ENCODE measurements at places on chromosomes 16 and 17.

DNA sequence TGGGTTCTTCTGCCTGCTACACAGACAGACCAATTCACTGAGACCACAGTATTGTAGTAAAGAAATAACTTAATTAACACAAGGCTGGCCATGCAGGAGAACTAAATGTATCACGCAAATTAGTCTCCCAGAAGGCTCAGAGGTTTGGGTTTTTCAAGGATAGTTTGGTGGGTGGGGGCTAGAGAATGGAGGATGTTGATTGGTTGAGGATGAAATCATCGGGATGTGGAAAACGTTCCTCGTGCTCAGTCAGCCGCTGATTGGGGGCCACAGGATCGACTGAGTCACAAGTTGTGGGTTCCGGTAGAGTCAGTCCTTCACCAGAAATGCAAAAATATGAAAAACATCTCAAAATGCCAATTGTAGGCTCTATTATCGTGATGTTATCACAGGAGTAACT lies 18.7 kb downstream of the RHOT1 start:
- no peak for DNase-seq

GRCh38 chr16:86524029-86524428 lies 13.7 kb downstream of the FOXF1 start:
- DNase-seq = no peak

DNA sequence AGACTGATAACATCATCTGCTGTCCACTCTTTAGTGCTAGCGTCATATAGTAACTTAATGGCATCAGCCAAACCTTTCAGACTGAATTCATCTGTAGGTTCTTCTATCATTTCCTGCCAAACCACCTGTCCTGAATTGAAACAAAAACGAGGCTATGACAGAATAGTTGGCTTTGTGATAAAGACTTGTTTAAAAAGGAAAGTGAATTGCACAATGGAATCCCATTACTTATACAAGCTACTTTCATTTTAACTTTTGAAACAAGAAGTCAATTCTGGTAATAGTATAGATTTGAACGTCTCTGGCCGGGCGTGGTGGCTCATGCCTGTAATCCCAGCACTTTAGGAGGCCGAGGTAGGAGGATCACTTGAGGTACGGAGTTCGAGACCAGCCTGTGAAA lies 18.2 kb downstream of the LASP1NB start:
- DNase-seq = no peak

DNA sequence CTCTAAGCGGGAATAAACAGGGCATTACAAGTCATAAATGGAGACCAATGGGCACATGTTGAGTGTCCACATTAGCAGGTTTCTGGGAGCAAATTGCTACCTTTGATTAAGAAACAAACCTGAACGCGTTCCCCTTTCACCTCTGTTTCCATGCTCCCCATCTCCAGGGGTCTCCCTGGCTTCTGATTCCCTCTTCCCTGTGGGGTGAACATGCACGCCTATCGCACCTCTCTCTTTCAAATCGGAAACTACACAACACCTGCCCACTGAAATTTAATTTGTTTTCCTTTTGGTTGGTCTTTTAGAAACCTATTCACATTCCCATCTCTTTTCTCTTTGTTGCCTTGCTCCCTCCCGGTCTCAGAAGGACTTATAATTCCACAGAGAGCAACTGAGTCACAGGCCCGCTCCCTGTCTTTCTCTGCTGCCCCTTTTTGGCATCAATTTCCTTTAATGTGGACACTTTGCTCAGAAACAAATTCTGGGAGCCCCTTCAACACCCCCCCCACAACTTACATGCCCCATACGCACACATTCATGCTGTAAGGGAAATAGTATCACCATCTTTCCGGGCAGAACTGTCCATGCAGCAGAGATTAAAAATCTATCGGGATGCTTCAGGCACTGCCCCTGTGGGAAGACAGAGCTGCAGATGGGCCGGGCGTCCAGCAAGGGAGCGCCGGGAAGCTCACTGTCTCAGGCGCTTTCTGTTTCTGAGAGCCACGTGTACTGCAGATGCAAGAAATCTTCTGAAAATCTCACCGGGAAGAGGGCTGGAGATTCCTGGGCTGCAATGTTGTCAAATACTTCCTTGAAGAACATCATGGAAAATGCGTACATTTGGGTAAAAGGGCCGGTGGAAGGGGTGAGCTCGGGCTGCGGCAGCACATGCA lies 7.2 kb upstream of the FOXF1 start:
- no peak for DNase-seq

- no peak for DNase-seq
Observed at GRCh38 chr17:50845240-50846147, 10.1 kb downstream of the WFIKKN2 start.

- DNase-seq = no peak
Observed at GRCh38 chr17:67479148-67479547, 102.1 kb downstream of the PITPNC1 start.

GRCh38 chr16:73289232-73289631 lies 241.3 kb upstream of the ZFHX3 start:
- no peak for DNase-seq

DNA sequence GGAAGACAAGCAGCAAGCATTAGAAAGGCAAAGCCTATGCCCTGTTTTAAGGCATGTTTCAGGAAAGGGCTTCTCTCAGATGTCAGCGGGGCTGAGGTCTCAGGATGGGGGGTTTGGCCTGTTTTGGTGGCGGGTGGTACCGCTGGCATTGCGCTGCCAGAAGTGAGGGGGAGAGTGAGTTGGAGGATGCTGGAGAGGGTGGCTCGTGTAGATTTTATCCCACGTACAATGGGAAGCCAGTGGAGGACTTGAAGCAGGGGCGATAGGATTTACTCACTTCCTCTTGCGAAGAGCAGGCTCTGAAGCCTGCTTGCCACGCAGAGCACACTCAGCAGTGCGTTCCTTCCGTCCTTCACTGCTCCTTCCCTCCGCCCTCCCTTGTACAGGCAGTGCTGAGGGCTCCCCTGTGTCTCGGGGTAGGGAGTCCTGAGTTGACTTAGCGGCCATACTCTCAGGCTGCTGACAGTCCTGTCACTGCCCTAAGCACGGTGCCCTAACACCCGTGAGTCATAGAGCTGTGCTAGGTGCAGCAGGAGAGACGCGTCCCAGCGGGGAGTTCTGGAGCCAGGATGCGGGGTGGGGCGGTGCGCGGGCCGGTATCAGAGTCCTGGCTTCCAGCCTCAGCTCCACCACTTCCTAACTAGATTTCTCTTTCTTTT lies 113.1 kb downstream of the SNX29 start:
- DNase-seq = no peak

DNA sequence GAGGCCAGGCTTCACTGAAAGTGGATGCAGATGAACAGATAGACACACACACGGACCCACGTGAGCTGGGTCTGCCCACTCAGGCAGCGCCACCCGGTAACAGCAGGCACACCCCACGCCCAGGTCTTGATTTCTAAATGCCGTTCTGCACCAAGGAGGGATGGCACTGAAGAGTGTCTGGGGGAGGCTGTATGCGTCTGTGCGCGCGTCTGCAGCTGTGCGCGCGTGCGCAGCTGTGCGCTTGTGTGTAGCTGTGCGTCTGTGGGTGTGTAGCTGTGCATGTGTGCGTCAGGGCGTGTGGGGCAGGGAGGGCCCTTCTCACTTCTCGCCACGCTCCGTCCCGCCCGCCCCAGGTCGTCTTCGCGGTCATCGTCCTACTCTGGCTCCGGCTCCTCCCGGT lies 15.5 kb upstream of the IL17C start:
- DNase-seq = no peak

- DNase-seq = no peak
Observed at GRCh38 chr17:17492085-17492484, 4.1 kb downstream of the RASD1 start.

DNA sequence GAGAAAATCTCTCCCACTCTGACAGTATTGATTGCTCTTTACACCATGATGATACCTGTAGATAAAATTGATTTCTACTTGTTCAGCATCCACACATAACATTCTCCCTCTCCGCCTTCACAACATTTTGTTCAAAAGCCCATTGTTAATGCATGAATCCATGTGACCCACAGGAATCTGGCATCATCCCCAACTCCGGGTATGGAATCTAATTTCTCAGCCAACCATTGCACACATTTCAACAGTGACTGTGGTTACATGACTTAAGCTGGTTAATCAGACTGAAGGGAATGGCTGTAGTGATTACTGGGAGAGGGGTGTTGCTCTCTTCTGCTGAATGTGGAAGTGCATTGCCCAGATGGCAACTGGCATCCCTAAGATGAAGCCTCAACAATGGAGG lies 161.4 kb upstream of the C16orf82 start:
- no peak for DNase-seq

DNA sequence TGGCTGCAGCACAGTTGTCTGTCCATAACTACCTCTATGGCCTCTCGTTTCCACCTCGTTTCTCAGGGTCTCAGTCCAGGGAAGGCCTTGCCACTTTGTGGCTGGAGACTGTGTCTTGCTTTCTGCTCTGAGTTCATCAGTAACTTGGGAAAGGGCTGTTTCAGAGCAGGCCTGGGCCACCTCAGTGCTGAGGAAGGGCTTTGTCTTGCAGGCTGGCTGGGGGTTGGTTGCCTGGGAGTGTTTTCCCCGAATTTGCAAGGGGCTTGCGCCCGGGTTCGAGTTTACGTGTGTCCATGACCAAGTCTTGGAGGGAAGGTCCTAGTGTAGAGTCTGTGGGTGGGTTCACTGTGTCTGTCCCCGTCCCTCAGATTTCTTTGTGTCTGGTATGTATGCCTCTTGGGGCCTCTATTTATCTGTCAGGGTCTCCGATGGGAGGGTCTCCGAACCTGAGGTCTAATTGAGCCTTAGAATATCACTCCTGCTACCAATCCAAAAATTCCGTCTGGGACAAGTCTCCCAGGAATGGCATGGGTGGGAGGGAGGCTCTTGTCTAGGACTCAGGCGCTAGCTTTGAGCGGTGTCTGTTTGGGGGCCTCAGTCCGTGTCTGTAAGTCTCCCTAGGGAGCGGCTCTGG lies 594 bp upstream of the TGFB1I1 start:
- no peak for DNase-seq

DNA sequence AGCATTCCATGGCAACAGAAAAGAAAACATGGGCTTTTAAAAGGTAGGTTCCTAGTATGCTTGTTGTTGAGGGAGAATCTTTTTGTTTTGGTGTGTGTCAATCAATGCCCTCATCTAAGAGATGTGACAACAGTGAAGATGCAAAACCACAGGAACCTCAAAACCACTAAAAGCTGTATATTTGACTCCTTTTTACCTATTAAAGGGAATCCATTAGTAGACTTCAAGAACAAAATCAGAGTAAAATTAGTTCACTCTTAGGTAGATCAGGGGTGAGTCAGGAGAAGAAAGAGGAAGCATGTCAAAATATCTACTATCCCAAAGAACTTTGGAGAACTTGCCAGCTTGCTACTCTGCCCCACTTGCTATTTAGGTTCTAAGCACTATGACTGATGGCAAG lies 89.1 kb downstream of the CDK5R1 start:
- DNase-seq = no peak

DNA sequence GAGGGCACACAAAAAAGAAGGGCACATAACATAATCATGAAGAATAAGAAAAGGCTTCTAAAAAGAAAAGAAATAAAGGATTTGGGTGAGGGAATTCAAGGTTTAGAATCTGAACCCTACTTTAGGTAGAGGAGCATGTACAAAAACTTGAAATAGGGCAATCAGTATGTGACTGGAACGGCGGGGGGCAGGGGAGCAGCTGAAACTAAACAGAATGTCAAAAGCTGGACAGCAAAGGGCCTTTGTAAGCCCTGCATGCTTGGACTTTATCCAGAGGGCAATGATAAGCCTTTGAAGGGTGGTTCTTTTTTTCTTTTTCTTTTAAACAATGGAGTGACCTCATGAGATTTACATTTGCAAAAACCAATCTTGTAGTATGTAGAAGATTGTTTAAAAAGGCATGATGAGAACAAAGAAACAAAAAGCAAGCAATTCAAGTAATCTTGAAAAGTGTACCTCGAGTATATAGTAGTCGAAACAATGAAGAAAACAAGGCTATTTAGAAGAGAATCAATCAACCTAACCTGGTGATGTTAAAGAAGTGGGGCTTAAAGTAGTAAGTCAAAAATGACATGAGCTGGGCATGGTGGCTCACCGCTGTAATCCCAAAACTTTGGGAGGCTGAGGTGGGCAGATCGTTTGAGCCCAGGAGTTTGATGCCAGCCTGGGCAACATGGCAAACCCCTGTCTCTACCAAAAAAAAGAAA lies 46.7 kb upstream of the ANKFY1 start:
- no peak for DNase-seq

GRCh38 chr17:15454346-15454745 lies 13.1 kb downstream of the CDRT4 start:
- DNase-seq = no peak

DNA sequence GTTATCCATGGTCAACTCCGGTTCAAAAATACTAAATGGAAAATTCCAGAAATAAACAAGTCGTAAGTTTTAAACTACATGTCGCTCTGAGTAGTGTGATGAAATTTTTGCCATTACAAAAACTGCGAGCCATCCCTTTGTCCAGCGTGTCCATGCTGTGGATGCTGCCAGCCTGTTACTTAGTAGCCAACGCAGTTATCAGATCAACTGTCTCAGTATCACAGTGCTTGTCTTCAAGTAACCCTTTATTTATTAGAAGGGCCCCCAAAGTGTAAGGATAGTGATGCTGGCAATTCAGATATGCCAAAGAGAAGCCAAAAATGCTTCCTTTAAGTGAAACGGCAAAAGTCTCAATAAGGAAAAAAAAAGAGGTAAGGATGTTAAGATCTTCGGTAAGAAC lies 23.9 kb downstream of the SNN start:
- DNase-seq = no peak

- DNase-seq = no peak
Observed at GRCh38 chr16:31350275-31351005, 4.5 kb upstream of the ITGAX start.

GRCh38 chr16:56506941-56507340 lies 12.9 kb downstream of the BBS2 start:
- no peak for DNase-seq

DNA sequence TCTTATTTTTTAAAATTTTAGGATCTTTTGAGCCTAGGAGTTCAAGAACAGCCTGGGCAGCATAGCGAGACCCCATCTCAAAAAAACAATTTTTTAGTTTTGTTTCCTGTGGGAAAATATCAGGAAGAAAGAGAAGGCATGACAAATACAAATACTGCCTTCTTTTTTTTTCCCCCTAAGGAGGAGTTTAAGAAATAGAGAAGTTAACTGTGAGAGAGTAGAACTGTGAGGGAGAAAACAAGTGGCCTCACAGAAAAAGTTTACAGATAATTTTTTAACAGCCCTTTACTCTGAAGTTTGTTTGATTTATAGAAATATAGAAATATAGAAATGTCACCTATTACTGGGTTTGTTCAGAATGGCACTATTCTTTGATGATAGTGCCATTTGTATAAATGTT lies 21.1 kb downstream of the TTYH2 start:
- DNase-seq = no peak

DNA sequence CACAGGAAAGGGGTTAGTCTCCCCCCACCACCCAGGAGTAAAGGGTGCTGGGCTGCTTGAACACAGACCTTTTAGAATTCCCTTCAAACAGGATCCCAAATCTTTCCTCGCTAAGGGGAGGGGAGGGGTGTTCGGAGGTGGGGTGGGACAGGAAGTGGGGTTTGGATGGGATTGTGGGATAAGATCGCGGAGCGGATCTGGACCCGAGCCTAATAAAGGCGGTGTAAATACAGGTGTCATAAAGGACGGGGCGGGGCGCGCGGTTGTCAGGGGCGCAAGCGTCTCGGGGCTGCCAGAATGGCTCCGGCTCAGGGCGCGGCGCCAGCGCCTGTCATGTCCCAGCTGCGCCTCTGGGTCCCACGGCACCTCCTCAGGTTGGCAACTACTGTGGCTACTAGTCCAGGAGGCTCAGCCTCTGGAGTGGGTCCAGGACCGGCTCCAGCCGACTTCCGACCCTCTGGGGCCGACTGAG lies 59.8 kb upstream of the FBXO47 start:
- DNase-seq = peak; percentile 25

- no peak for DNase-seq
Observed at GRCh38 chr16:6165330-6165979, 1067.9 kb upstream of the EEF2KMT start.
